ENCODE measurements at places on chromosomes 4 and X.

DNA sequence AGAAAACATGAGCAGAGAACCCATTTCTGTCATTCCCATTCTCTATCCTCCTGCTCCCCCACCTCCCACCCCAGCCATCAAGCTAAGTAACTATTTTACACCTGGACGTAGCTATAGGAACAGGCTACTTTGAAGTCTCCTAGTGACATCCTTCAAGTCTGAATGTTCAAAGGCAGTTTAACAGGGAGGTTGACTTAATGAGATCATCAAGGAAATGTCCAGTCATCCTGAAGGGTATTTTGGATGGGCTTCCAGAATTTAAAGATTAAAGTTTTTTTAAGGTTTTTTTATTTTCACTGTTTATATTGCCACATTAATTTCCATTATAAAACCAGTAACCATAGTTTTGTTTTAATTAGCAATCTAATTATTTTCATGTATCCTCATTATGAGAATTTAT is 41.1 kb downstream of the HPF1 start:
- no peak for DNase-seq

- no peak for DNase-seq
These were observed 99.0 kb downstream of the HMX1 start for GRCh38 chr4:8772499-8773123.

GRCh38 chrX:154348114-154348531 is 26.3 kb downstream of the FLNA start:
- DNase-seq, result peak; percentile 31

DNA sequence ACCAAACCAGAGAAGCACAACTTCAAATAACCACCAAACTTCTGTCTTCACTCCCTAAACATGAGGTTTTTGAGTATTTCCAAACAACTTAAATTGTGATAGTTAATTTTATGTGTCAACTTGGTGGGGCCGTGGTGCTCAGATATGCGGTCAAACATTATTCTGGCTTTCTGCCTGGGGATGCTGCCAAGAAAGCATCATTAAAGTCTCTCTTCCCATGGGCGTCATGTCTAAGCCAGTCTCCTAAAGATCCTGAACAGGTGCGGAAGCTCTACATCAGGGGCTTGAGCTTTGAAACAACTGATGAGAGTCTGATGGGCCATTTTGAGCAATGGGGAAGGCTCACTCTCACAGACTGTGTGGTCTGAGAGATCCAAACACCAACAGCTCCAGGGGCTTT is 24.1 kb upstream of the SOD3 start:
- no peak for DNase-seq

DNA sequence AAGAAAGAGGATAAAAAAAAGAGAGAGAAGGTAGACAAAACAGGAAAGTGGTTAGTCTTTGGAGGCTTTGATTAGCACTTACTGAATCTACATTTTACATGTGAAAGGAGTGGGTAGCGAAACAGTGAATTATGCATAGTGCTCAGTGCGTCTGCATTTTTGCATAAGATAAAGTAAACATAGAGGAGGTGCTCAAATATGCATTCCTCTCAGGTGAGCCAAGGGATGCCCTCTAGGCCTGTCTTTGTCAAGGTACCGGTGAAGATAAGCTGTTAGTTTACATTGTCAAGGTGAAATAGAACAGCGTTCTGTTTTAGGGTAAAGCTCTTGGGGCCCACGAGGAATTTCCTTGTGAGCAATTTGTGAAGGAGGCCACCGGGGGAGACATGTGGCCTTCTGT is 260.6 kb downstream of the TRIML1 start:
- no peak for DNase-seq
